Occipital lobe (tissue), 3 donors: ENCODE measurements at places on chromosomes 1 and 21.

DNA sequence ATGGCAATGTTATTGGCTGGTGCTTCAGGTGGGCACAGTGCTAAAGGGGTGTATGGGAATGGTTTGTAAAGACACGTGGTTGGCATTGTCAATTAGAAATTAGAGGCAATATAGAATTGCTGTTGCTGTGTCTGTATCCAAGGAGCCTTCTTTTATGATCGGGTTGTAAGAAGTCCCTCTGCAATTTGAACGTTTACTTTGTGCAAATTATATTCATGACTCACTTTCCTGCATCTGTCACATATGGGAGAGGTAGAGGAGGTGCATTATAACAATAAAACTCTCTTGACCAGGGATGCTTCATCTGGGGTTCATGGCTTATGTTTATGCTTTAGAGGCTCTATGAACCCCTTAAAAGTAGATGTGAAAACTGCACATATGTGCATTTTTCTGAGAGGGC is 130.4 kb upstream of the DNAH14 start:
- DNase-seq, result no peak

DNA sequence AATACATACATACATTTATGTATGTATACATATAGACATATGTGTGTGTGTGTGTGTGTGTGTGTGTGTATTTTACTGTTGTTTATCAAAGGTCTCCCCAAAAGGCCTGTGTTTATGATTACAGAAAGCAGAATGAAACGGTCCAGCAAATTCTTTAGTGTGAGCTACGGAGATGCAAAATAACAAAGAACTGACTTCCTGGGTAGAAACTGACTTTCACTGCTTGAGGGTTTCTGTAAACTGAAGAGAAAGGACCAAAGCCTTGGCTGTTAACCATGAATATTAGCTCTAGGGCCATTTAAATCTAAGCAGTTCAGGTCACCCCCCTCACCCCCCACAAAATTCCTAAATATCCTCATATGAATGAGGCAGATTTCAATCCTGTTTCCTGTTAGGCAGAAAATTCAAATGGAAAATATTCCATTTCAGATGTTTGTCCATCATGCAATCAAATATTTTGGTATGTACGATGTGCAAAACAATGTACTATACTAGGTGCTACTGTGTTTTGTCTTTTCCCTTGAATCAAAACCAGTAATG is 213.2 kb downstream of the TGFB2 start:
- no peak for DNase-seq

- no peak for DNase-seq
Observed at GRCh38 chr1:224223819-224224714, 41.0 kb downstream of the DEGS1 start.

GRCh38 chr1:41493117-41493536 is 8.6 kb upstream of the EDN2 start:
- DNase-seq, result no peak

- DNase-seq, result no peak
Observed at GRCh38 chr1:25209516-25209915, 22.8 kb downstream of the SYF2 start.

GRCh38 chr1:169572187-169572586 is 14.1 kb downstream of the F5 start:
- DNase-seq, result no peak
